Fibroblast of mammary gland (primary cell): ENCODE measurements at places on chromosomes 7 and 10.

GRCh38 chr10:110432084-110432483, 65.6 kb upstream of the DUSP5 start:
- no peak for DNase-seq

- no peak for DNase-seq
Observed at GRCh38 chr10:50324046-50324445, 72.7 kb upstream of the ASAH2 start.

GRCh38 chr7:45112648-45113047, 1.2 kb upstream of the TBRG4 start:
- DNase-seq = peak; percentile 18

- DNase-seq = peak; percentile 60
Observed at GRCh38 chr7:121369462-121369861, 26.6 kb downstream of the FAM3C start.

GRCh38 chr10:63391812-63392211, 74.0 kb downstream of the JMJD1C start:
- no peak for DNase-seq

DNA sequence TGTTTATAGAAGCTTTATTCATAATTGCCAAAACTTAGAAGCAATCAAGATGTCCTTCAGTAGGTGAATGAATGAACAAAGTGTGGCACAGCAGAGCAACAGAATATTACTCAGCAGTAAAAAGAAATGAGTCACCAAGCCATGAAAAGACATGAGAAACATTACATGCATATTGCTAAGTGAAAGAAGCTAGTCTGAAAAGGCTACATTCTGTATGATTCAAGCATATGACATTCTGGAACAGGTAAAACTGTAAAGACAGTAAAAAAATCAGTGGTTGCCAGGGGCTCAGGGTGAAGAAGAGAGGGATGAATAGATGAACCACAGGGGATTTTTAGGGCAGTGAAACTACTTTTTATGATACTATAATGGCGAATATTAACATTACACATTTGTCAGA, 80.9 kb upstream of the APBB1IP start:
- no peak for DNase-seq

DNA sequence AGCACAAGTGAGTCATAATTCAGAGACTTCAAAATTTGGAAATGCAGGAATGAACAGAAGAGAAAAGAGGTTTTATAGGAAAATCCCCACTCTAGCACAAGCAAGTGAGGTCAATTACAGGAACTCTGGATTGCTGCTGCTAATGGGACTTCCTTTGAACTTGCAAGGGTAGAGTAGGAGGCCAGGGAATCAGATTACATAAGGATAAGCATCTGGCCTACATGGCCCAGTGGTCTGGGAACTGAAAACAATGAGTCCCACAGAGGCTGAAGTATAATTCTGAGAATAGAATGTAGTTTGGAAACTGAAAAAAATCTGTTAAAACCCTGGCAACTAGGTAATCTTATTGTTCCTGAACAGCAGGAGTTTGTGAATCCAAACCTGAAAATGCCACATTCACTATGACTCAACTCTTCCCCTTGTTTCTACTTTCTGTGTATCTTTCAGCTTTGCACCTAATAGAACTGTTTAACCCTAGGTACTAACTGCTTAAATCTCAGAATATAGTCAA, 66.5 kb downstream of the CTNNA3 start:
- DNase-seq = no peak

DNA sequence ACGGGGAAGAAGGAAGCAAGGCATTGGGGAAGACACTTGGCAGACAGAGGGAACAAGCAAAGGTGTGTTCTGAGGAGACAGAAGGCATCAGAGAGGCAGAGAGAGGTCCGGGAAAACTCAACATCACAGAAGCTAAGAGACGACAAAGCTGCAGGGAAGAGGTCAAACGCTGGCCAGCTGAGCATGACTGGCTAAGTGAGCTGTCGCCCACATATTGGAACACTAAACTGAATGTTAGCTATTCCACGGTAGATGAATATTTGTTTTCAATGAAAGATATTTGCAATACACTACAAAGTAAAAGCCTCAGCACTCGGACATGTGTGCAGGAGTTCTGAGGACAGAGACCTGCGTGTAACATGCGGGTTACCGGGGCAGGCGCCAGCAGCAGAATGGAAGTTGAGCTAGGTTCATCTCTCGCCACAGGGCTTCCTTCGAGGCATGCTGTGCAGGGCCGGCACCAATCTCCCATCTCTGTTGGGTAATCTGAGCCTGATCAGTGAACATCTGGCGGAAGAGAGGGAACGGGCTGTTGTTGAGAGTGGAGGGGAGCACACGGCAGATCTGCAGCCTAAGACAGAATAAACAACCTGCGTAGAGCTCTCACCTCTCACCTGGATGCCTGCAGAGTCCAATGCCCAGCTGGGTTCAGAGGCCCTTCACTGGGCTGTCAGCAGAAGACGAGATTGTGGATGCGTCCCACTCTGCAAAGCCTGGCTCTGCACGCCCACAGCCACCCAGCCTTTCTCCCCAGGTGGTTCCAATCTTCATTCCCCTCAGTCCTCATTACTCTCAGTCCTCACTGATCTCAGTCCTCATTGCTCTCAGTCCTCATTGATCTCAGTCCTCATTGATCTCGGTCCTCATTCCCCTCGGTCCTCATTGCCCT, 35.9 kb downstream of the INSIG1 start:
- DNase-seq = no peak

DNA sequence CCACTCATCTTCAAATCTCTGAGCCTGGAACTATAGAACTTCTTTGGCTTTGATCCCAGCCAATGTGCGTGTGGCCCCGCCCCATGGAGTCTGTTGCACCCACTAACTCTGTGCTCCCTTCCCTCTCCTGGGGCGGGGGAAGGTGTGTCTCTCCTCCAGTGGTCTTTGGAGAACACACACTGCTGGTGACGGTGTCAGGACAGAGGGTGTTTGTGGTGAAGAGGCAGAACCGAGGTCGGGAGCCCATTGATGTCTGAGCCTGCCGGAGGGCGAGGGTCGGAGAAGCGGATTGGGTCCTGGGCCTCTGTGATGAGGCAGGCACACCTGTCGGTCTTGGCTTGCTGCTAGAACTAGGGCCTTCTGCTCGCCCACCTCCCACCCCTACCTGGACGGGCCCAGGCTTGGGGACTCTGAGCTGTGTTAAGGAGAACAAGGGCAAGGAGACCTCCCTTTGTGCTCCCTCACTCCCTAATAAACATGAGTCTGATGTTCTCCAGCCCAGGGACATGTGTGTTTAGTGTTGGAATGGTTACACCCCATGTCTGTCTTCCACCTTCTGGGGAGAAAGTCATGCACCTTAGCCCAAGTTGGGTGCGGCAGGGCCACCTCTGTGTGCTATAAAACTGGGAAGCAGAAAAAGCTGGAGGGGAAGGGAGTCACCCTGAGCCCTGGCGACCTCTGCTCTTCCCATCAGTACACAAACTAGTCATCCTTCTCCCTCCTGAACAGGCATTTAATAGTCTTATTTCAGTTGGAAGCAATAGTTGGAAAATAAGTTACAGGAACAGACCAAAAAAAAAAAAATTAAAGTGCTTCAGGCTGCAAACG, 4.6 kb downstream of the TRAPPC14 start:
- DNase-seq = no peak

DNA sequence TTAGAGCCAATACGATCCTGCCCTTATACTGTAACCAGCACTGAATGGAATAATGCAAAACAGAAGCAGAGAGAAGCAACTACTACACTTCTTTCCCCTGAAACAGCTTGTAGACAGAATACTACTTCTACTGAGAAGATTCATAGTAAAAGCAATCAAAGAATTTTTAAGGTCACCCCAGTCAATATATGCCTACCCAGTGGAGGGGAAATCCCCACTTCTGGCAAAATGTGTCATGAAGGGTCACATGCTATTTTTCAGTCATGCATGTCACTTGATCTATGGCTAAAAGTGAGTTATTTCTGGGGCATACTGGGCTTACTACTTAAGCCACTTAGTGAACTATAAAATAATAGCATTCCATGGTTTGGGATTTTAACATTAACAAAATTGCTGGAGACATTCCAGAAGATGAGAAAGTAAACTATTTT, 25.6 kb downstream of the IRF5 start:
- DNase-seq = peak; percentile 17

DNA sequence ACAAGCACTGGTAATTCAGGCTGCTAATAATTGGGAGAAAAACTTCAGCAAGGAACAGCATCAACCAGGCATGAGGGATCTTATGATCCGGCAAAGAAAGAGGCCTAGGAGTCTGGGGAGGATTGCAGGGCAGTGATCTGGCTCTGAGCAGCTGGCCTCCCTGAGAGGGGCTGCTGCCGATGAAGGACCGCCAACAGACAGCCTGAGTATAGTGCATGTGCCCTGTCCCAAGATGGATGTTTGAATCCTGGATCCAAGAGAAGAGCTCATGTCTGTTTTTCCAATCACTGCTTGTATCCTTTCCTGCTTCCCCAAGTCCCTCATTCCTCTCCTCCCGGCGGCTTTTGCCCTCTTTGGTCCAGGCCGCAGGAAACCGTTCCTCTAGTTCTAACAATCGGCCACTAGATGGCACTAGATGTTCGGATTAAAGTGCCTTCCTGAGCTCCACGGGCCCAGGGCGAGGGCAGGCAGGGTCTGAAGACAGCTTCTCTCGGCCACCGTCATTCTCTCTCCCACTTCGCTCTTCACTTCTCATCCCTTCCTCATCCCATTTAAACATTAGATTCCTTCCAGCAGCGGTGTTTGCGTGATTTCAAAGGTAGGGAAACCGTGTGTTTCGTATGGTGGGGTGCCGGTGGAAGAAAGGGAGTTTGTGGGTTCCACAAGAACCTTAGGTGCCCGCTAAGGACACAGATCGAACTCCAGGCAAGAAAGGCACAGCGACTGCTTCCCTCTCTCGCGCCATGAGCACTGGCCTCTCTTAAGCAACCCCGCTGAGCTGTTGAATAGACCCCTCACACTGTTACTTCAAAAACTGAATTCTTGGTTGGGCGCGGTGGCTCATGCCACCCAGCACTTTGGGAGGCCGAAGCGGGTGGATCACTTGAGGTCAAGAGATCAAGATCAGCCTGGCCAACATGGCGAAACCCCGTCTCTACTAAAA, 82.4 kb downstream of the ADCYAP1R1 start:
- DNase-seq = peak; percentile 70

GRCh38 chr7:76196786-76197185, 4.9 kb upstream of the SRRM3 start:
- no peak for DNase-seq

- DNase-seq = peak; percentile 36
Observed at GRCh38 chr7:98192781-98193457, 18.3 kb upstream of the BHLHA15 start.

DNA sequence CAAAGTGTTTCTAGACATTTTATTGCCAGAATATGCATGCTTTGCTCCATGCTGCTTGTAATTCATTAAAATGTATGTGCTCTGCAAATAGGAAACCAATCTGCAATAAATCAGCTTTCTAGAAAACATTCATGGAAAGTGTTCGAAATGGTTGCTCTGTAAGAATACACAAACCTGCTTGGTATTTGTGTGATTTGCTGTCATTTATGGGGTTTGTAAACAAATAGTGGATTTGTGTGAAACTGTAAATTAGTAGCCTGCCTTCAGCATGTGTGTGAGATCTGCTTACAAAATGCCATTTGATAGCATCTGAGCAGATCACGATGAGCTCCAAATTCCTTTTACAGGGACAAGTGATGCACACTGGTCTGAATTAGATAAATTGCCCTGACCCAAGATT, 219.0 kb upstream of the CSTF2T start:
- no peak for DNase-seq

- no peak for DNase-seq
Observed at GRCh38 chr10:93337309-93337721, 144.8 kb downstream of the MYOF start.

GRCh38 chr10:128150045-128150493, 23.8 kb upstream of the MKI67 start:
- DNase-seq = peak; percentile 62
